ENCODE measurements at places on chromosomes 3 and 15. TPM values are rescaled to one million over a fixed set of nuclear protein-coding genes. Genes with fewer than 3 reads are reported as not detected.

FGD5 gene
- not detected for total RNA-seq

IL1RAP gene
- 15.2 TPM for total RNA-seq

PDZRN3 gene
- total RNA-seq: not detected

XPC gene
- total RNA-seq: 34.8 TPM

TLR9 gene
- 0.83 TPM for total RNA-seq

TADA3 gene
- total RNA-seq: 88.3 TPM

CRBN gene
- 74.4 TPM for total RNA-seq

ATP13A4 gene
- total RNA-seq: 1.7 TPM

RBP2 gene
- total RNA-seq: not detected

SCAMP5 gene
- total RNA-seq: 0.81 TPM

SOX2 gene
- total RNA-seq: not detected

P2RY14 gene
- 1.2 TPM for total RNA-seq

SH3GL3 gene
- total RNA-seq: not detected

CLDN1 gene
- not detected for total RNA-seq

ZBTB47 gene
- 0.93 TPM for total RNA-seq

SCN11A gene
- total RNA-seq: not detected

SLC12A6 gene
- total RNA-seq: 31.7 TPM

OCA2 gene
- total RNA-seq: not detected

RTP4 gene
- total RNA-seq: 23.2 TPM

CFAP91 gene
- total RNA-seq: not detected

CAMK2N2 gene
- total RNA-seq: not detected

NBEAL2 gene
- total RNA-seq: 267 TPM

TJP1 gene
- not detected for total RNA-seq

BTLA gene
- 46.3 TPM for total RNA-seq

SGO1 gene
- total RNA-seq: 39.4 TPM

GOLGA6L9 gene
- total RNA-seq: 1.4 TPM

C15orf61 gene
- total RNA-seq: 5.3 TPM
